ENCODE measurements at places on chromosomes 4 and X.

GRCh38 chr4:6282314-6282771, 12.7 kb downstream of the WFS1 start:
- DNase-seq, result no peak

GRCh38 chr4:115274545-115274944, 161.1 kb upstream of the NDST4 start:
- peak; percentile 9 for DNase-seq

DNA sequence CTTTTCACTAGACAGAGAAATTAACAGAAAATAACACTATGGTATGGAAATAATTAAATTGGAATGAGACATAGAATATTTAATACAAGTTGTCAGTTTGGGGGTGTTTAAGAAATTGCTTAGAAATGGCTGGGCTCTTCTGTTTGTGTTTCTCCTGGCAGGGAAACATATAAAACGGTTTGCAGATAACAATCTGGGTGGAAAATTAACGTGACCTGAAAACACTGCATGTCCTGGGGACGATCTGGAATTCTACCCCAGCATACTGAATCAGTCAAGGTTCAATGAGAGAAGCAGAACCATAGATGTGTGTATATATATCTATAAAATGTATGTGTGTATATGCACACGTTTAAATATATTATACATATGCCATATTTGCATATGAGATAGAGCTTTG, 109.8 kb downstream of the SPATA18 start:
- DNase-seq, result no peak

GRCh38 chr4:110106931-110107296, 91.5 kb downstream of the ELOVL6 start:
- DNase-seq, result peak; percentile 22

- no peak for DNase-seq
These were observed 213.1 kb upstream of the PSAPL1 start for GRCh38 chr4:7647600-7648543.

DNA sequence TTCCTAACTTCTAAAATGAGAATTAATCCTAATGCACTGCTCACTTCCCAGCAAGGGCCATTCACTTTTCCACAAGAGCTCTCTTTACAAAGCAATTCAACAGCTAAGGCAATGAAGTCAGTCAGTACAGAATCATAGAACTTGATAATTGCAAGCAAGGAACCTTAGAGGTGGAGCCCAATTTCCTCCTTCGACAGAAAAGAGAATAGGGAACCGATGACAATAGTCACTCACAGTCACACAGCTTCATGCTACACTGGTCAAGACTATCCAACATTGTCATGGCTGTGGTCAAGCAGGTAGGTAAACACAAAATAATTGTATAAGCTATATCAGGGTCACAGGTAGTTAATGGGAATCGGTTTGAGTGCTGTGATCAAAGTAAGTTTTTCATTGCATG, 90.0 kb downstream of the ELOVL6 start:
- peak; percentile 24 for DNase-seq

DNA sequence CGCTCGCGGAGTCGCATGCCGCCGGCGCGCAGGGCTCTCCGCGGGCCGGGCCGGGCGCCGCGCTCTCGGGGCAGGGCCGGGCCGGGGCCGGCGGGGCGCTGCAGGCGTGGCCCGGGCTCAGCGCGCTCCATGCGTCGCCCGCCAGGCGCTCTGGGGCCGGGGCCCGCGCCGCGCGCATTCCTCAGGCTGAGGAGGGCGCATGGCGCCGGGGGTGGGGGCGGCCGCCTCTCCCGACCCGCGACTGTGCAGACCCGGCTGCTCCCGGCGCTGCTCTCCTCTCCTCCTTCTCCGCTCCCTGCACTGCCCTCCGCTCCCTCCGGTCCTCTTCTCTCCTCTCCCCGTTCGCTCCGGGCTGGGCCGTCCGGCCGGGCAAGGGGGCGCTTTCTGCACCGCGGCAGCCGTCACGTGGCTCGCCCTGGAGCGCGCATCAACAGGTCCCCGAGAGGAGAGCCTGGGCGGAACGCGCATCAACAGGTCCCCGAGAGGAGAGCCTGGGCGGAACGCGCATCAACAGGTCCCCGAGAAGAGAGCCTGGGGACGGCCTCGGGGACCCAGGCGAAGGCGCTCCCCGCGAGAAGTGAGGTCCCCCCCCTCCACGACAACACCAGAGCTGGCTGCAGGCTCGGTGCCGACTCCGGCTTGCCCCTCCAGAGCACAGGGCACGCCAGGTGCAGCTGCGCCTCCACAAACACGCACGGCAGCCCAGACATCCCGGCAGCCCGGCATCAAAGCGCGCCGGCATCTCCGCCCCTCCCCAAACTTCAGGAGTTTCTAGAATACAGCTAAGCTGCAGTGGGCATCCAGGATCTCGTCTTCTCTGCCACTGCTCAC, 12.9 kb downstream of the PPP2R3B start:
- DNase-seq, result no peak

- no peak for DNase-seq
These were observed 298.1 kb downstream of the ANKRD50 start for GRCh38 chr4:124414276-124415040.

- DNase-seq, result peak; percentile 29
These were observed 73.6 kb upstream of the TBC1D9 start for GRCh38 chr4:140829825-140830224.

DNA sequence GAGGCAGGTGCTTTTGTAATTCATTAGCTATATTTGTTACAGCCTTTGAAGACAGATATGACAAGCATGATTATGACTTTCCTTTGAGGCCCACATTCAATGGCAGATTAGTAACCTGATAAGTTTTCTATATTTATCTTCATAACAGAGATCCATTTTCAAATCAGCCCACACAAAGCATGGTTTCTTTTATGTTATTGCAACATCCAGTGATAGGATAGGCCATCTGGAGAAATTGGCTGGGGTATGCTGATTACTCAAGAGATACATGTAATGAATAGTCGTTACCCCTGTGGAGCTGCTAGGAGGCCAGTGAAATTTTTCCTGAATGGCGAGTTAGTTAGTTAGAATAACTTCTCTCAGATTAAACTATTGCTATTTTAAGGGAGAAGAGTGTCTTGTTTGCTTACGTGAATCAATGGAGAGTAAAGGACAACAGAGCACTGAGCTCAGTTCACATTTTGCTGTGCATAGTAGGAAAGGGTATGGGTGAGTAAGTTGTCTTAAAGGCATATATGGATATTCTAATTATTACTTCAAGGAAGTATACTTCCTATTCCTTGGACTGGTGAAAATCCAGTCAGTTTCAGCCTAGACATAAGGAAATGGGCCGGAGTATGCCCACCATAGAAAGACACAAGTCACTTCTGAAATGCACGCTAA, 79.2 kb upstream of the DKK2 start:
- DNase-seq, result no peak

DNA sequence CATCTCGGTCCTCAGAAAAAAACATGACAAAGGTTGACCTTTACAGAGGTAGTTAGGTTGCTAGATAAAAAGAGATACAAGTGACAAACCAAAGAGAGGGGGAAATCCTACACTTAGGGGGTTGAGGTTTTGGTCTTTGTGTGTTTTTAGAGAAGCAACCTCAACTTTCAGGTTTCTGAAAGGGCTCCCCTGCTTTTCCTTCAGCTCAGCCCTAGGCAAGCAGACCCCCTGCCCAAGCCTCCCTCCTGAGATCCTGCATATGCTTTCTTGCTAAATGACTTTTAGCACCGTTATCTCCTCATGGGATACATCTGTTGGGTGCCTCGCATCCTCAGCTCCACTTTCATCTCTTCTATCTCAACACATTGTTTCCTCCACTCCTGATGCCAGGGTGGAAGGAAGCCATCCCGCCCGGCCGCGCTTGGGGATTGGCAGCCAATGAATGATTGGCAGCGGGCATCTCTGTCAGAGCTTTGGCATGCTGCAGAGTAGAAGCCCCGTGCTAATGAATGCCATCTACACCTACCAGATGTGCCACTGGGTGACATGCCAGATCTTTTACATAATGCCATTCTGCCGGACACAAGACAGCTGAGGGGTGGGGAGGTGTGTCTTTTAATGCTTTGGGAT, 15.0 kb upstream of the PRDM8 start:
- no peak for DNase-seq

GRCh38 chrX:39073131-39073530, 271.9 kb downstream of the MID1IP1 start:
- no peak for DNase-seq

GRCh38 chr4:13546941-13547484, 2.7 kb upstream of the NKX3-2 start:
- peak; percentile 43 for DNase-seq

GRCh38 chr4:183182873-183183725, 84.0 kb downstream of the WWC2 start:
- DNase-seq, result no peak

DNA sequence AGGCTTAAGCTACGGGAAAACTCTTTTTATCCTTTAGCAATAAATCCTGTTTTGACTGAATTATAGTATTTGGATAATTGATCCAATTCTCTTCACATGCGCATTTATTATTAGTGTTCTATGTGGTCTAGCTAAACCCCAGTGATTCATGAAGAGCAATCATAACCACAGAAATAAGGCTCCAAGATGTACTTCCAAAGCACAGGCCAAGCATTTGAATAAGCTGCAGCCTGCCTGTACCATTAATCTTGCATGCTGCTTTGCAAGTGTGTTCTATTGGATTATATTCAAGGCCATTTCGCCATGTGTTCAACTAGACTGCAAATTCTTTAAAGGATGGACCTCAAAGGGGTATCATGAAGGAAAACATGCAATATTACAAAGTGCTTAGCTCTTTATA, 385.2 kb upstream of the FAT1 start:
- DNase-seq, result no peak

DNA sequence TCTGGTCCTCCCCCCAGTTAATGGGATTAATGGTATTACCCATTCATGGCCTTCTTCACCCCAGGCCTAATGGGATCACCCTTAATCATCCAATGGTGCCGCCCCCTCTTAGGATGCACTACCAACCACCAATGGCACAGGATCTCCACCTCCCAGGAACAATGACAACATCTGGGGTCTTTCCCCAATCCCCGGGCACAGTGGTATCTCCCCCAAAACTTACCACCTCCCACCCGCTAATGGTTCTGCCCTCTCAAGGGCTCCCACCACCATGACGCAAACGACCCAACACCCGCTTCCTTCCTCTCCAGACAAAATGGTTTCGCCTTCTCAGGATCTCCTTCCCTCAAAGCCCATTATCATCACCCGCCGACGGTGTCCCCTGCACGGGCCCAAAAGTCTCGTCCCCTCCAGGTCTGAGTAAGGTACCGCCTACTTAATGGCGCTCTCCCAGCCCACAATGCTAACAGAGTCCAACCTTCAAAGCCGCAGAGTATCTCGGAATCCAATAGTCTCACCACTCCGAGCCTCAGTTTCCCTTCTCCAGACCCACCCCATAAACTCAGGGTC, 458 bp downstream of the GRIPAP1 start:
- DNase-seq, result peak; percentile 51

- DNase-seq, result no peak
These were observed 157.1 kb upstream of the PGRMC2 start for GRCh38 chr4:128444544-128445302.

DNA sequence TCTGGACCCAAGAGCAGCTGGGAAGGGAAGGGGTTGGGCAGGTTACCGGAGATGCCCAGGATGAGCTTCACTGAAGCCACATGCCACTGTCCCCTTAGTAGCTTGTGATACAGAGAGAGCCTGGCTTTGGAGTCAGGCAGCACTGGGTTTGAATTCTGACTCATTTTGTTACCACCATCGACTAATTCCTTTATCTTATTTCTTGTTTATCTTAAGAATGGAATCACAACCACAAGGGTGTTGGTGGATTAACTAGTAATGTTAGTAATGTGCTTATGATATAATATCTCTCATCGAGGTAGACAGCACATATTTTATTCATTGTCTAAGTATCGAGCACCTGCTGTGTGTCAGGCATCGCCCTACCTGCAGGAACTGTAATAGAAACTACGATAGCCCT, 17.7 kb upstream of the STX18 start:
- no peak for DNase-seq

DNA sequence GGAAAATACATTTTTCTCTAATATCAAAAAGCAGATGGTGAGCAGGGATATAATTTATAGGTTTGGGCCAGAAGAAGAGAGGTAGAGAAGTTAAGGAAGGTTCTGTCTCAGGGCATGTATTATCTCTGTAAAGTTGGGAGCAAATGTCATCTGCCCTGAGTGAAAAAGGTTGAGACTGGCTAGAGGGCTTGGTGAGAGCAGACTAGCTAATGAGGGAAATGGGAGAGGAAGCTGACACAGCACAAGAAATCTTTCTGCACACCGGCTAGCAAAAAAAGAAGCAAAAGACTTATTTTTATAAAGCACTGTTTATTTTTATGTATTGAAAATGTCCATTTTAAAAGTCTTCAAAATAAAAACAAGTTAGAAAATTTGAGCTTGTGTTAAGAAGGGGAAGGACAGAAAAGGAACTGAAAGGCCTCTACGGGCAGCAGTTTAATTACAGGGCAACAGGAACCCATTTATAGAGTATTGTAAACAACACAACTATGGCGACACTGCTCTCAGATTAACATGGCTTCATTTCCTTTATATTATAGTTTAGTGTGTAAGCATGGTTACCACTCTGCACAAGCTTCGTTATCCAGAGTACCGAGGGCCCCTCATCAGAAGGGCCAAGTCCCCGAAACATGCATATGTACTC, 17.4 kb downstream of the CD40LG start:
- DNase-seq, result no peak

GRCh38 chr4:137131201-137131600, 401.1 kb downstream of the PCDH18 start:
- DNase-seq, result no peak

- DNase-seq, result no peak
These were observed 157.1 kb downstream of the AMELX start for GRCh38 chrX:11450354-11450753.

DNA sequence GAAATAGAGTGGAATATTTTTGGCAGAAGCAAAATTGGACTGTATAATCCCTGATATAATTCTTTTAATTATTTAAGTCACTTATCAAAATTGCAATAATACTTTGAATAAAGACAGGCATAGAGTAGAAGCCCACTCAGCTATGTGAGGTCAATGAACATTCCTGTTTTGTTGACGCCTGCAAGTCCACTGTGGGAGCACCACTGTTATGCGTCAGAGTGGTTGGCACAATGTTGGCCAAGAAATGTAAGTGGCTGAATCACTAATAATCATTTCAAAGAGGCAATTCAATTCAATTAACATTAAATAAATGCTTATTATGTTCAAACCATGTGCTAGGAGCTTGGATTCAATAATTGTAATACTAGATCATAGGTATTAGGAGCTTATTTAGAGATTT, 221.0 kb downstream of the SPCS3 start:
- no peak for DNase-seq

DNA sequence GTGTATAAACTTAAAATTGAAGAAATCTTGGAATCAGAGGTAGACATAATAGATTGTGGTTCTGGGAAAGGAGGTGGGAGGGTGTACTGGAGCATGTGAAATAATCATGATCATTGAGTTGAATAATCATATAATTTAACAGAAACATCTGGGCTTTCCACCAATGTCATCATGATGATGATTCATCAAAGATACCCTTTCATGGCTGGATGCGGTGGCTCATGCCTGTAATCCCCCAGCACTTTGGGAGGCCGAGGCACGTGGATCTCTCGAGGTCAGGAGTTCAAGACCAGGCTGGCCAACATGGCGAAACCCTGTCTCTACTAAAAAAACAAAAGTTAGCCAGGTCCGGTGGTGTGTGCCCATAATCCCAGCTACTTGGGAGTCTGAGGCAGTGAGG, 6.7 kb upstream of the RUFY3 start:
- DNase-seq, result no peak
